Stimulated activated CD4-positive, alpha-beta T cell treated with anti-CD3 and anti-CD28 coated beads, Interleukin-1b, Interleukin-23, amount 100 ng/mL, for 1 hour (primary cell): ENCODE measurements at places on chromosomes 5 and 9.

DNA sequence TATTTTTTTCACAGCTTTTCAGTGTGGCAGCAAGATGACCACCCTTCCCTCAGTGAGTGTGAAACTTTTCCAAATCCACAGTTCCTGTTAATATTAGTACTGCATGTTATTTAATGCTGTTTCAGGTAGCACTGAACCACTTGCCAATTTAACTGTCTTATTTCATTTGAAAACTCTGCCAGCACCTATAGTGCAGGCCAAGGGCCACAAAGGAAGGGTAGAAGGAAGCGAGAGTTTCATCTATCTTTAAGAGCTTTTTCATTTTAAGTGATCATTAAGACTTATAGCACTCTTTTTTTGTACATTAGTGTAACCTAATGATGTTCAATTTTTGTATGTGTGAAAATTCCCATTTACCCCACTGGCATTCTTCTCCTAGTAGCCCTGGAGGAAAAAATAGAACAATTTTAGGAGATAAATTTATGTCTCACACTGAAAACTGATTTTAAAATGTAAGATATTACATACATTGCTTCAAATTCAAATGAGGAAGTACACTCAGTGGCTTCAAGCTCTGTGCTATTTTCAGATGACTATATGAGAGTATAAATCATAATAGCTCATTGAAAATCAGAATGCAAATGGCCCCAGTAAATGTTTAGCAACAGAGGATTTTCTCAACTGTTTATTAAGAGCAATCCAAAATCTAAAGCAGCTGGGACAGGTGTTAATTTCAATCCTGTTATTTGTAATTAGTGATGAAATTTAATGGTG lies 820.5 kb downstream of the PTPRD start:
- no peak for DNase-seq

GRCh38 chr9:33924978-33925797 lies 108.2 kb downstream of the UBE2R2 start:
- no peak for DNase-seq

DNA sequence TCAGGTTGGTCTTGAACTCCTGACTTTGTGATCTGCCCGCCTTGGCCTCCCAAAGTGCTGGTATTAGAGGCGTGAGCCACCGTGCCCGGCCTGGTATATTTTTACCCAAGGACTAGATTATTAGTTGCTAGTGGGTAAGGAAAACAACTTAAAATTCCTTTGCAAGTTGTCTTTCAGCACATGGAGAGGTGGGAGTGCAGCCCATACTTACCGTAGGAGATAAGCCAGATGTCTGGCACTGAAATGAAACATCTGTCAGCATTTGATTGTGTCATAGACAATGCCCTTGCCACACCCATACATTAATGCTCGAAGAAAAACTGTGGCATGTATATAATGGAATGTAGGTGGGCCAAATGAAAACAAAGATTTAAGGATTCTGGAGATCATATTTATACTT lies 36.6 kb upstream of the ANKH start:
- no peak for DNase-seq

DNA sequence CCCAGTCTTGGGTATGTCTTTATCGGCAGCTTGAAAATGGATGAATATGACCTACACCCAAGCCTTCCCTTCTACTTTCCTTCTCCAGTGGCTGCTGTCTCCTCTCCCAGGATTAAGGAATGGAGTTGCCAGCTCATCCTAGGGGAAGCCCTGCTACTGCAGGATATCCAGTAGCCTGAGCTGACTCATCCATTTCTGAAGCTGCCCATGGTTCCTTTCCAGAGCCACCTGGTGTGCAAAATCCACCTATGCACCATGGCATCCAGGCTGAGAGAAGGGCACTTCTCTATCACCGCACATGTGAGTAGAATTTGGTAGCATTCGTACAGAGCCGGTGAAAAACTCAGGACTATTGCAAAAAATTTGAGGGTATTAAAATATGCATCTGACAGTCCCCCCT lies 290.8 kb downstream of the YTHDC2 start:
- no peak for DNase-seq

GRCh38 chr9:4206718-4207117 lies 93.2 kb downstream of the GLIS3 start:
- DNase-seq = no peak

GRCh38 chr5:80216753-80217596 lies 38.9 kb downstream of the SERINC5 start:
- no peak for DNase-seq

GRCh38 chr9:9395539-9395938 lies 1217.3 kb downstream of the PTPRD start:
- DNase-seq = no peak

DNA sequence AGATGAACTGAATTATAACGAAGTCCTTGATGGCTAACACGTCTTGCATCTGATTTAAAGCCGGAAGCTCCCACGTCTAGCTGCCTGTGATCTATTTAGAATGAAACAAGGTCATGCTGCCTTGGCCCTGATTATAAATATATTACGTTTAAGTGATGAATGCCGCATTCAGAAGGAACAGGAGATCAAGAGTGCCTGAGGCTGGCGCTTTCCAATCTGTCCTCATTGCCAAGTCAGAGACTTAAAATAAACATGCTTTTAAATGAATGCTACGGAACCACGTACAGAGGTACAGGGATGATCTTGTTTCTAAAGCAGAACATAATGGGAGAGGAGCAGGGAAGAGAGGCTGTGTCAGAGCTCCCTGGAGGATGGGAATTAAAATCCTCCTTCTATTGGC lies 292.8 kb downstream of the TLE1 start:
- no peak for DNase-seq

- DNase-seq = no peak
These were observed 60.4 kb downstream of the GHR start for GRCh38 chr5:42483472-42484154.

- DNase-seq = no peak
These were observed 217.9 kb downstream of the SPATA31D1 start for GRCh38 chr9:82206490-82206889.
